ENCODE measurements at places on chromosomes 13 and 19.

- DNase-seq = no peak
Observed at GRCh38 chr13:40979232-40979631, 39.9 kb downstream of the ELF1 start.

DNA sequence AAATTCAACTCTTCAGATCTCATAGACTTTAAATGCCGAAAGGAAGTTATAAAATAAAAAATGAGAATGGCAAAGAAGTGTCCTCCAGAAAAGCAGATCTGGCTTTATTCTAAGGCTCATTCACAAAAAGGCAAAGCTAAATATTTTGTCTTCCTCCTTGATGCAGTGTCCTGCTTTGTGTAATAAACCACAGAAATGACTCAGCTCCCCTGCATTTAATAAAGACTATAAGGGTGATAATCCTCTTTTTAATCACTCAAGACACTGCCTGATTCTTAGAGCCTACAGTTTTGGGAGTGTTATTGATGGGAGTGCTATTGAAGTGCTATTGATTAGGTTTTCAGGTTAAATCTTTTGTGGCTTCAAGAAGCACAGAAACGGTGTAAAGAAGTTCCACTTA lies 482.0 kb downstream of the PCDH20 start:
- DNase-seq = no peak

- no peak for DNase-seq
Observed at GRCh38 chr13:61695147-61695546, 279.5 kb upstream of the PCDH20 start.

DNA sequence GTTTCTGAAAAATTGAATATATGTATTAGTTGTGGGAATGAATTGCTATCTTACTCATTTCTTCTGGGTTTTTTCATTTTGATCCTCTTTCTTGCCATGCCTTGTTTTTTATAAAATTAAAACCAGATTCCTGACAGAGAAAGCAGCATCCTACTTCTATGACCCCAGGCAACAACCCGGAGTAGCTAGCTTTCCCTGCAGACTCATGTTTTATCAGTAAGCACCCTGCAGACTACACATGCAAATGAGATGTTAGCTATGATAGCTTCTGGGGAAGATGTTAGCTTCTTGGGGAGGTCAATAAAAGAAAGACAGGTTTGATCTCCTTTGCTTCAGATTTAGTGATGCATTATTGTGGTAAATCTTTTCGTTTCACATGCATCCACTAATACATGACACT lies 1598.6 kb downstream of the SLITRK5 start:
- no peak for DNase-seq

DNA sequence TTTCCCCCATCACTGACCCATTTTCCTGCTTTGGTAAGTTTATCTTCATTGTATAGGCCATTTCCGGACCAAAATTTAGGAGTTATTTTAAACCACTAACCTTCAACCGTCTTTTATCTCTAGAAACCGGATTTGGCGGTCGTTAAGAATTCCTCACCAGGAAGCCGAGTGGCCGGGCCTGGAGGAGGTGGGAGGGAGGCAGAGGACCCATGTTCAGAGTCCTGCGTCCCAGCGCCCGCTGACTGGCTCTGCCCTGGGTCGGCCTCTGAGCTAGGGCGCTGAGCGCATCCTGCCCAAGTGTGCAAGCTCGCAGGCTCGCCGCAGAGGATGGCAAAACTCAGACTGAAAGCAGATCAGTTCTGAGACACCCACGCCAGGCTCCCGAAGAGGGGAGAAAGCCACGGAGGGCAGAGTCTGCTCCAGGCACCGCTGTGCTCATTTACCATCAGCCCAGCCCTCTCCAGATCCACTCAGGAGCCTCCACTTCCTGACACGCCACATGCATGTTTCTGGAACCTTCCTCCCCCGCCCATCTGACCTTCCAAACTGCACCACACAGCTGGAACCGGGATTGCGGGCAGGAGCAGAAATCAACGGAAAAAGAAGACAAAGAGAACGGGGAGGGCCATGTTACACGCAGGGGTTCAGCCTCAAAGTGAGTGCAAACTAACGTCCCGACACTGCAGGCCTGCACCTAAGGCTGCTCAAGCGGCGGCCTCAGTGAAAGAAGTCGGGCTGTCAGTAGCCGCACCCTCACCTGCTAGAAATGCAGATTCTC lies 8.3 kb downstream of the COL4A1 start:
- DNase-seq = no peak

DNA sequence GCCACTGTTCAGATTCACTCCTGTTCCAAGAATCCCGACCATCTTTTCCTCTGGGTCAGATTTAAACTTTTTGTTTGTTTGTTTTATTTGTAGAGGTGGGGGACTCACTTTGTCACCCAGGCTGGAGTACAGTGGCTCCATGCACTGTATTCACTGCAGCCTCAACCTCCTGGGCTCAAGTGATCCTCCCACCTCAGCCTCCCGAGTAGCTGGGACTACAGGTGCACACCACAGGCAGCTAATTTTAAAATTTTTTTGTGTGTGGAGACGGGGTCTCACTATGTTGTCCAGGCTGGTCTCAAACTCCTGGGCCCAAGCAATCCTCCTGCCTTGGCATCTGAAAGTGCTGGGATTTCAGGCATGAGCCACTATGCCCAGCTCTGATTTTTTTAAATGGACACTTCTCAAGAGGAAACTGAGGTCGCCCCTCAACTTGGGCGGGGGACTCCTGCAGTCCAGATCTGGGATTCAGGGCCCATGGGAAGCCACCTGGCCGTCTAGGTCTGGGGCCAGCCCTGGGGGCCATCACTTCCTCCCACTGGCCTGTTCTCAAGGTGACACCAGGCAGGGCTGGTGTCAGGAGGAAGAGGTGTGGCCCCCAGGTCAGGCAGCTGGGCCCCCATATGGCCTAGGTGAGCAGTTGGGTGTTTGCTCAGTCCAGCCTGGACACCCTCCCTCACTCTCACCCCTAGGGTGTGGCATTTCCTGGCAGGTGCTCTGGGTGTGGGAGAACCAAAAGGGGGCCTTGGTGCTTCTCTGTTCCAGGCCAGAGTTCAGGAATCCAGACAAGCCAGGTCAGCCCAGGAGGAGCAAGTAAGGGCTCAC lies 1.3 kb downstream of the B3GNT3 start:
- DNase-seq = no peak

DNA sequence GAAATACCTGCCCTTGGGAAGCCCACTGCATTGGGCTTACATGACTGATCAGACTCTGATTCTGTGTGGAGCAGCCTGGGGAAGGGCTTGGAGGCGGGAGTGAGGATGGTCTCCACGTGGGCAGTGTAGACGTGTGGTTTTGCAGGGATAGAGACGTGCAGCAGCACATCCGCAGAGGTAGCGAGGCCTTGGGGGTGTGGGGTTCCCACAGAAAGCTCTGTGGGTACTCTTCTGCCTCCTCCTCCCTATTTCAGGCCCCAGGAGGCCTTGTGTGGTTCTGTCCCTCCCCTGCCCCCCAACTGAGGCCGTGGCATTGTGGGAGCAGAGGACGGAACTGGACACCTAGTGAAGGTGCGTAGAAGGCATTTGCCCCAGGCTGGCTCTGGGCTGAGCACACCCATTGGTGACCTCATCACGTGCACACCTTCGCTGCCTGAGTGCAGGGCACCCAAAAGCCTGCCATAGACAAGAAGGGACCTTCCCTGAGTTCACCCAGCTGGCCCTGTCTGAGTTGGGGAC lies 28.9 kb downstream of the PPP1R37 start:
- no peak for DNase-seq

DNA sequence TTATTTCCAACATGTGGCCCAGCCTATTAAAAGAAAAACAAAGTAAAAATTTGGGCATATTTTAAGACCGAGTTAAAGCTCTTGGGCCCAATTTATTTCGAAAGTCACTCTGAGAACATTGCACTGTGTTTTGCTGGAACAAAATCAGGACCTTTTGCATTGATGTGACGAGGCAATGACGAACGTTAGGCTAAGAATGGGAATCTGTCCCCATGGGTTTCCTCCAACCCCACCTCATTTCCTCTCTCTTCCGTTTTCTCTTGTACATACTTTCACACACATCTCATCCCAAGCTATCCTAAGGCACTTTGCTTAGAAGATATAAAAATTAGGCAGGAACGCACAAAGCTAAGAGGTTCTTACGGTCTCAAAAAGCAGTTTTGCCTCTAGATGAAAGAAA lies 22.1 kb downstream of the EDNRB start:
- no peak for DNase-seq

DNA sequence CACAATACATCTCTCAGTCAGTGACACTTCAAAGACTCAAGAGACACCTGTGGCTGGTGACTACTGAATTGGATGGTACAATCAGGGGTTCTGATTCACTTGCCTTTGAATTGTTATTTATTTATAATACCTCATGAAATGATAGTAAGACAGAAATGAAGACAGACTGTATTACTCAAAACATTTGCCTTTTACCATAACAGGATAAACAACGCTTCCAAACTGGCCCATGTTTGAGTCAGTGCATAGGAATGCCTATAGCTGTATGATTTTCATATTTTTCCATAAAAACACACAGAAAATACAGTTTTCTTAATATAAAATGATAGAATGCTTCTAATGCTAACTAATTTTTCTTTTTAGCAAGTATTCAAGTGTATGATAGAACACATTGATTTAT lies 59.5 kb upstream of the FGF14 start:
- no peak for DNase-seq

Measured in keratinocyte (primary cell).